ENCODE measurements at places on chromosomes 1 and 21.

GRCh38 chr1:51061231-51061918 is 40.7 kb upstream of the C1orf185 start:
- no peak for DNase-seq

- peak; percentile 55 for DNase-seq
Measured at GRCh38 chr1:24849672-24850295, 80.3 kb downstream of the RUNX3 start.

DNA sequence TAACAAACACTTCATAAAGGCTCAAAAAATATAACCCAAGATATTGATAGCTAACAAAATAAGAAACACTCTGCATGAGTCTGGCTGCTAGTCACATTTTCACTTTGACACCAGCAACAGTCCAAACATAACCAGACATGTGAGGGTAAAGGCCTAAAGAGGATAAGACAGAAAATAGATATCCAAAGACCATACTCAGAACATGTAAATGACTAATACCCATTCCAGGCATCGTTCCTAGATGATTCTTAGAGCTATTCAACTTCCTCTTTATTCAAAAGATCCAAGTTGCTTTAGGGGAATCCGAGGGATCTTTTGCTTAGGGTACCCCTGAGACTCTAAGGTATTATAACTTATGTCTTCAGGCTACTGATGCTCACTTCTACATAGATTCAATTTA is 5.1 kb downstream of the COL24A1 start:
- no peak for DNase-seq

DNA sequence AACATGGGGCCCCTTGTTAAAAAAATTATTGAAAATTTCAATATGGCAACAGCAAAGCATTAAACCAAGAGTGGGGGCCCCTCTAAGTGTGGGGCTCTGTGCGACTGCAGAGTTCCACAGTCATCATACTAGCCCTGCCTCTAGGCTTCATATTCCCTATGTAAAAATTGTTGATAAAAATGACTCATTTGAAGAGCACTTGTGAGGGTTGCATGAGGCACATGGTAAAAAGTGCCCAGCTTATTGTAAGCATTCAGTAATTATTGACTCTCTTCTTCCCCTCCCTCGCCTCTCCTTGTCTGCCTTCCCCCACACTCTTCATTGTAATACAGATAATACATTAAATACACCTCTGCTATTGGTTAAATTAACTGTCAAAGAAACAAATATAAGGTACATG is 86.7 kb upstream of the PTBP2 start:
- no peak for DNase-seq

DNA sequence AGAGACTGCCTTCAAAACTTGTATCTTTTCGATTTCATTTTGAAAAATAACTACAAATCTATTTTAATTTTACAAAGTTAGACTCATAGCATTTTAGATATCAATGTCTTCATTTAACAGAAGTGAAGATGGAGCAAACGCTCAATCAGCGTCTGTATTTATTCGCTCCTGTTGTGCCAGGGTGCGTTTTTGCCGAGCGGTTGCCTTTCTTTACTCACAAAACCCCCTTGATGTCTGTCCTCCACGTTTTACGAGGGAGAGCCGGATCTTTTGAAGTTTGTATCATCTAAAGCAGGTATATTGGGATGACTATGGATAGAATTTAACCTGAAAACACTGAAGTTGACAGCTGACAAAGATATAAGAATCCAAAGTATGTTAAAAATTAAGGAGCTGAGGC is 44.6 kb downstream of the MRPL39 start:
- DNase-seq = no peak

- no peak for DNase-seq
Measured at GRCh38 chr21:46052703-46053651, 44.9 kb upstream of the COL6A2 start.

DNA sequence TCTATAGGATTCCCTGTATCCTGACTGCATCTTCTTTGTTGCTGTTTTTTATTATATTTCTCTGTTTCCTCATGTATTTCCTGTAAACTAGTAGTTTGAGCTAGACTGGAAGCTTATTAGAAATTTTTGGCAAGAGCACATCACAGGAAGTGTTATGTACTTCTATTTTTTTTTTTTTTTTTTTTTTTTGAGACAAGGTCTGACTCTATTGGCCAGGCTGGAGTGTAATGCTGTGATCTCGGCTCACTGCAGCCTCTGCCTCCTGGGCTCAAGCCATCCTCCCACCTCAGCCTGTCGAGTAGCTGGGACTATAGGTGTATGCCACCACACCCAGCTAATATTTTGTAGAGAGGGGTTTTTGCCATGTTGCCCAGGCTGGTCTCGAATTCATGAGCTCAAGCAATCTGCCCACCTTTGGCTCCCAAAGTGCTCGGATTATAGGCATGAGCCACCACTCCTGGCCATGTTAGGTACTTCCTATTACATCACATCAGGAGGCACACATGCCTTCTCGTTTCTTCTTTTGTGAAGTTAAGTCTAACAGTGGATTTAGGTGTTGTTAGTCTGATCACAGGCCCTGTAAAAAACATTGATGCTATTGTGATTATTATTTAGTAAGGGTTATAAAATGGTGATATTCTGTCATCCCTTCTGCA is 12.5 kb downstream of the C1orf21 start:
- DNase-seq = no peak

GRCh38 chr21:23452384-23453083 is 2154.7 kb downstream of the MRPL39 start:
- DNase-seq = peak; percentile 39

- DNase-seq = peak; percentile 20
Measured at GRCh38 chr1:106022312-106022902, 1034.1 kb upstream of the PRMT6 start.

- DNase-seq = no peak
Measured at GRCh38 chr1:162487241-162487640, 10.4 kb upstream of the UHMK1 start.

DNA sequence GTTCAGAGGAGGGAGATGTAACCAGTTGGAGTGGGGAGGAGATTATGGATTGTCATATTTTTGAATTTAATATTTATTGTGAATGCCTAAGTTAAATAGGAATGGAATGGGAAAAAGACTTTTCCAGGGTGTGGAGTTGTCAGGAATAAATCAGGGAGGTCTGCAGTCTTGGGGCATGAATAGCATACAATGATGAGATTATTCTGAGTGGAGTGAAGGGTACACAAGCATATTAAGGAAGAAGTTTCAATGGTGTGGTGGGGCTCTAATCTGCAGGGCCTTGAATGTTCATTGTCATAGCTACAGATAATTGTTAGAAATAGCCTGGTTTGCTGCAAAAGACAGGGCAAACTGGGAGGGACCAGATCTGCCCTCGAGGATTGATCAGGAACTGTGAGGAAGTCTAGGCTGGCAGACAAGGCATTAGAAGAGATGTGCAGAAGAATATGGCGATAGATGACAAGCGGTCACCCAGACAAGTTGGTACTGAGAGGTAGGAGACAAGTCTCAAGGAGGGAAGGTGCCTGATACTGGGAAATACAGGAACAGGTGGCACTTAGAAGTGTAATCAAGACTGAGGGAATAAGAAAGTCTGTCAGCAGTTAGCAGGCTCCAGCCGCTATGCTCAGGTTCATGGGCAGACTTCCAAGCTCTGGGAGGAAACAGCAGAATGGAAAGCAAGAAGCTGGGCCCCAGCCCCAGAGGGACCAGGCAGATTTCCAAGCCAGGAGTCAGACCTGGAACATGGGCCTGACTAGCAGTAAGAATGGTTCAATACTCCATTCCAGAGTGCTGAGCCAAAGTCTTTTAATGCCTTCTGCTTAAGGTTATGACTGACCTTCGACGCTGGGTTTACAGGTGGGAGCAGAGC is 20.9 kb upstream of the RGL1 start:
- peak; percentile 63 for DNase-seq

DNA sequence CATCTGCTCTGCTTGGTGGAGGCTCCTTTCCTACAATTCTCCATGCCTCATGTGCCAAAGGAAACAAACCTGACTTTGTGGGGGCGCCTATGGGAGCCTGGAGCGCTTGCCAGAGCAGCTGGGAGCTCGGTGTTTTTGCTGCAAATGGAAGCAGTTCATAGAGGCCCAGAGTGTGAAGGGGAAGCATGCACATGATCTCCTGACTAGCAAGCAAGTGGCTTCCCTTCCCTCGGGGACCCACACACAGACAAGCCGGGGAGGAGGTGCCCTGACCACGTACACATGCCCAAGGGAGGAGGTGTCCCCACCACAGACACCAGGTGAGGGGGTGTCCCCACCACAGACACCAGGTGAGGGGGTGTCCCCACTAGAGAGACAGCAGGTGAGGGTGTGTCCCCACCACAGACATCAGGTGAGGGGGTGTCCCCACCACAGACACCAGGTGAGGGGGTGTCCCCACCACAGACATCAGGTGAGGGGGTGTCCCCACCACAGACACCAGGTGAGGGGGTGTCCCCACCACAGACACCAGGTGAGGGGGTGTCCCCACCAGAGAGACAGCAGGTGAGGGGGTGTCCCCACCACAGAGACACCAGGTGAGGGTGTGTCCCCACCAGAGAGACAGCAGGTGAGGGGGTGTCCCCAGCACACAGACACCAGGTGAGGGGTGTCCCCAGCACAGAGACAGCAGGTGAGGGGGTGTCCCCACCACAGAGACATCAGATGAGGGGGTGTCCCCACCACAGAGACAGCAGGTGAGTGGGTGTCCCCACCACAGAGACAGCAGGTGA is 106.8 kb downstream of the CRYAA start:
- DNase-seq = peak; percentile 61

DNA sequence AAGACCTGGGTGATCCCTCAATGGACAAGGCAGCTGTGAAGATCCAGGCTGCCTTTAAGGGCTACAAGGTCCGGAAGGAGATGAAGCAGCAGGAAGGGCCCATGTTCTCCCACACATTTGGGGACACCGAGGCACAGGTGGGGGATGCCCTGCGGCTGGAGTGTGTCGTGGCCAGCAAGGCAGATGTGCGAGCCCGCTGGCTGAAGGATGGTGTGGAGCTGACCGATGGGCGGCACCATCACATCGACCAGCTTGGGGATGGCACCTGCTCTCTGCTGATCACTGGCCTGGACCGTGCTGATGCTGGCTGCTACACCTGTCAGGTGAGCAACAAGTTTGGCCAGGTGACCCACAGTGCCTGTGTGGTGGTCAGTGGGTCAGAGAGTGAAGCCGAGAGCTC is 85.2 kb downstream of the TRIM11 start:
- no peak for DNase-seq

GRCh38 chr1:204073837-204074273 is 940 bp downstream of the SOX13 start:
- DNase-seq = peak; percentile 64

- no peak for DNase-seq
Measured at GRCh38 chr1:202663131-202663530, 47.1 kb downstream of the SYT2 start.

GRCh38 chr1:31765041-31765467 is 914 bp upstream of the ADGRB2 start:
- peak; percentile 75 for DNase-seq

- DNase-seq = no peak
Measured at GRCh38 chr1:182141040-182141439, 79.5 kb upstream of the ZNF648 start.

DNA sequence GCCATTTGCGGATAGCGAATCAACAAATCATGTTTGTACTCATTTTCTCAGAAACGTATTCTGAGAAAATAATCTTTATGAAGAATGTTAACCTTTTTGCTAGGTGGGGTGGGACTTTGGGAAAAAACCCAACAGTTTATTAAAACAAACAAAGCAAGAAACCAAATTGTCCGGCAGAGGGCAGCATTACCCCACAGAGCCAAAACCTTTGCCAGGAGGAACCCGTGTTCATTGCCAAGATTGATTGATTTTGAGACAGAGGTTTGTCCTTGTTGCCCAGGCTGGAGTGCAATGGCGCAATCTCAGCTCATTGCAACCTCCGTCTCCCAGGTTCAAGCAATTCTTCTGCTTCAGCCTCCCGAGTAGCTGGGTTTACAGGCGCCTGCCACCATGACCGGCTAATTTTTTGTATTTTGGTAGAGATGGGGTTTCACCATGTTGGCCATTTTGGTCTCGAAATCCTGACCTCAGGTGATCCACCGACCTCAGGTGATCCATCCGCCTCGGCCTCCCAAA is 70.8 kb upstream of the RHOU start:
- peak; percentile 95 for DNase-seq

GRCh38 chr21:15064576-15065391 is at the start of gene NRIP1:
Gene NRIP1 (minus strand): TSS chr21:15065000. CDS start chr21:14968192, 96,808 bp downstream.
- peak; percentile 97 for DNase-seq

DNA sequence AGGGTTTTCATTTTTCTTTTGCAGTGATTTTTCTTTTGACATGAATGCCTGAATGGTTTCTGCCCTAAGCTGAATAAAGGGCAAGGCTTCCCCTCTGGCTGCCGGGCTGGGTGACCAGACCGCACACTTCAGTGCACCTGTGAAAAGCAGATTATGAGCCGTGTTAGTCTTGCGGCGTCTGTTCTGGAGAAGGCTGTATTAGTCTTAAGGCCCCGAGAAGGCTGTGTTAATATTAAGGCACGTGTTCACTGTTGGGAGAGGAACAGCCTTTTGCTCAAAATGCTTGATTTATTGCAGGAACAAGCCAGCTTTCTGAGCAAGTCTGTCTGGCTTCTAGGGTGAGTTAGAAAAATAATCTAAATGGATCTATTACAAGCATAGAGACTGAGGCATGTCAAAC is 54.7 kb upstream of the DNAH14 start:
- DNase-seq = peak; percentile 58

DNA sequence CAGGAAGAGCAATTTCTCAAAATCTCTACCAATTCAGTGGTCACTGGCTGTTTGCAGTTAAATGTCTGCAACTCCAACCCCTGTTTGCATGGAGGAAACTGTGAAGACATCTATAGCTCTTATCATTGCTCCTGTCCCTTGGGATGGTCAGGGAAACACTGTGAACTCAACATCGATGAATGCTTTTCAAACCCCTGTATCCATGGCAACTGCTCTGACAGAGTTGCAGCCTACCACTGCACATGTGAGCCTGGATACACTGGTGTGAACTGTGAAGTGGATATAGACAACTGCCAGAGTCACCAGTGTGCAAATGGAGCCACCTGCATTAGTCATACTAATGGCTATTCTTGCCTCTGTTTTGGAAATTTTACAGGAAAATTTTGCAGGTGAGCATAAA is 167.2 kb downstream of the CRB1 start:
- peak; percentile 73 for DNase-seq

- peak; percentile 29 for DNase-seq
Measured at GRCh38 chr1:200629876-200630514, 9.4 kb upstream of the KIF14 start.

DNA sequence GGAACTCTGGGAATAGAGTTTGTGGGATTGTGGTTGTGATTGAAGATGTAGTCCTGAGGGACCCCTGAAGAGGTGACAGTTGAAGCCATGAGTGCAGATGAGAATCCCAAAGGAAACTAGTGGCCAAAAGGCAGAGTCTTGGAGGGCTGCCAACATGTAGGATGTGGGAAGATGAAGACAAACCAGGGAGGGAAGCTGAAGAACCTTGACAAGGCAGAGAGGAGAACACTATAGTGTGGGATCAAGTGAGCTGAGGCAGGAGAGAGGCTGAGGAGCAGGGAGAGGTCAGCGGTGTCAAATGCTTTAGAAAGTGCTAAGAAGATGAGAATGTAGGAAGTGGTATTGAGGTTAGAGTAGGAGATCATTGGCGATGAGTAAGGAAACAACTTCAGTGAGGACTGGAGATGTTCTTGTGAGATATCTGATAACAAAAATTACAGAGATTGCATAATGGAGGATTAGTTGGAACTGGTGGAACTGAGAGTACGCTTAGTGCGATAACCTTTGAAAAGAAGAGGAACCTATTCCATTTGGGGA is 88.5 kb upstream of the VCAM1 start:
- peak; percentile 21 for DNase-seq
